Left ventricle myocardium inferior (tissue), 1 donor: ENCODE measurements at places on chromosomes 1 and 21.

DNA sequence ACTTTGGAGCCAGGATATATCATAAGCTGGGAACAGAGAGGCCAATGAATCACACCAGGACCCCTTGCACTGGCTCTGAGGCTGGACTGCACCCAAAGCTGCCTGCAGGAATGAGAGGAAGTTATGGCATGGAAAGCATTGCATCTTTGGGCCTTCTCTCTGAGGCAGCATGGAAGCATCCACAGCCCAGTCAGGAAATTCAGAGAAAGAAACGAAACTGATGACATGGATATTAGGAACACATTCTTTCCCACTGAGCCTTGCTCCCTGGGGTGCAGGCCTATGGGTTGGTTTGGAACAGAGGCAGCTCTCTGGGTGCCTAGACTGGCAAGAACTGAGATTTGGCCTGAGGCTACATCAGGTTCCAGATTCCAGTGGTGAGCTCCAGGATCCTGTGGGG is 98.6 kb downstream of the NGF start:
- DNase-seq, result no peak

- no peak for DNase-seq
These were observed 341.3 kb downstream of the USP25 start for GRCh38 chr21:16071092-16071491.

DNA sequence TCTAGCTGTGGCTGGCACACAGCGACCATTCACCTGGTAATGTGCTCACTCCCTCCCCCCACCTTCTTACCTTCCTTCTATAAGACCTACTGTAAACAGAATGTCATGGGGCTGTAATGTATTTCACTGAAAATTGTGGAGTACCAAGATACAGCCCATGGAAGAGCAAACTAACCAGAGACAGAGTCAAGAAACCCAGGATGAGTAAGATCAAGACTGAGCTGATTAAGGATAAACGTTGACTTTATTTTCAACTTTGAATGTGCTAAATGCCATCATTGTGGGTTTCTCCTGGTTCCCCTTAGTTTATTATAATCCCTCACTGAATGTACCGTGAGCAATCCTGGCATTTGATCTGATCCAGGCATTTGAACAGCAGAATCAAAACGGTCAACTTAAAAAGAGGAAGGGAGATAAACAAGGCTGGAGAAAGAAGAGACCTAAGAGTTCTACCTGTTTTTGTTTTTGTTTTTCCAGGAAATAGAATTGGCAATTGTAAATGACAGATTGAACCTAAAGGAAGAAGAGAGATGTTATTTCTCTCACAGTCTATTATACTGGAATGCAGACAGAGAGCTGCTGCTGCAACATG is 16.1 kb upstream of the ATP1B1 start:
- no peak for DNase-seq

DNA sequence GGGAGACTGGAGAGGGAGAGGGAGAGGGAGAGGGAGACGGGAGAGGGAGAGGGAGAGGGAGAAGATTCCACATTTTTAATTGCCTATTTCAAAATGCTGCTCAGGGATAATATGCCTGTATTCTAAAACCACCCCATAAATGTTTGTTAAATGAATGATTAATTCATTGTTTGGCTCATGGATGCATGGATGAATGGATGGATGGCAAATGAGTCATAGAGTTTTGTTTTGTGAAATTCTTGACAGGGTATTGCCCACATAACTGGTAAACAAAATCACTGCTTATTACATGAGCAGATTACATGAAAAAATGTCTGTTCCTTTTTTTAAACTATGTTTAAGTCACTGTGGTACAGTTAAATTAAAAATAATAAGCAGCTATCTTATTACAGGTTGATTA is 220.4 kb downstream of the ZP4 start:
- no peak for DNase-seq

- DNase-seq, result no peak
These were observed 1447.8 kb upstream of the PRMT6 start for GRCh38 chr1:105608713-105609112.

GRCh38 chr1:91153341-91153740 is 131.5 kb upstream of the ZNF644 start:
- DNase-seq, result no peak

GRCh38 chr1:64483731-64484414 is 13.9 kb downstream of the CACHD1 start:
- no peak for DNase-seq

- no peak for DNase-seq
These were observed 288.0 kb upstream of the PRMT6 start for GRCh38 chr1:106768501-106768900.

DNA sequence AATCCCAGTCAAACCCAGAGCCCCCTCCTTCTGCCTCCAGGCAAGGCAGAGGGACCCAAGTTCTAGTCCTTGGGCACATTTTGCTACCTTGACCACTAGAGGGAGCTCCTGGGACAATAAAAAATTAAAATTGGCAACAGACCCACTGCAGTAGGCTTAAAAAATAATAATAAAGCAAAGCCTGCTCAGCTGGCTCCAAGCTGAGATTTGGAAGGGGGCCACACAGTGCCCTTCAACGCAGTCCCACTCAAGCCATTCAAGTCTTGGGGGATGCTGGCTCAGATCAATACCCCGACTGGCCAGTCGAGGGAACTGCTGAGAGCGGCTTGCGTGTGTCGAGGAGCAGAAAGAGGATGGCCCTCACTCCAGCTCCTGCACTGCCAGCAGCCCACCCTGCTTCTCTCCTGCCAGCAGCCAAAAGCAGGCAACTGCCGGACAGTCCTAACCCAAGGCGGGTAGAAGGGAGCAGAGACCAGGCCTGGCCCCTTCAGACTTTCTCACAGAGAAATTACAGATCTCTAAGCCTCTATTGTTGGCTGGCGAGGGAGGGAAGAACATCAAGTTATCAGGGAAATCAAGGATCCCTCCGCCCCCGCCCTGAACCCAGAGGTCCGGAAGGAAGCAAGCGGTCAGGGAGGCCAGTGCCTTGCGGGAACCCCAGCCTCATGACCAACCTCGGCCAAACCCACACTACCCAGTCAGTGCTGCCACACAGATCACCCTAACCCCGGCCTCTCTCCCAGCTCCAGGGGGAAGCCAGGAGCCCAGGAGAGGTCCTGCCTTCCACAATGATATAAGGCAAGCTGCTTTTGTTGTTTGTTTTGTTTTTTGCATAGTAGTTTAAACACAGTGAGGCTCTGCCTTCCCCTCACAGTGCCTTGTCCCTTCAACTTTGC is 4.9 kb upstream of the ALDH4A1 start:
- DNase-seq, result peak; percentile 53

DNA sequence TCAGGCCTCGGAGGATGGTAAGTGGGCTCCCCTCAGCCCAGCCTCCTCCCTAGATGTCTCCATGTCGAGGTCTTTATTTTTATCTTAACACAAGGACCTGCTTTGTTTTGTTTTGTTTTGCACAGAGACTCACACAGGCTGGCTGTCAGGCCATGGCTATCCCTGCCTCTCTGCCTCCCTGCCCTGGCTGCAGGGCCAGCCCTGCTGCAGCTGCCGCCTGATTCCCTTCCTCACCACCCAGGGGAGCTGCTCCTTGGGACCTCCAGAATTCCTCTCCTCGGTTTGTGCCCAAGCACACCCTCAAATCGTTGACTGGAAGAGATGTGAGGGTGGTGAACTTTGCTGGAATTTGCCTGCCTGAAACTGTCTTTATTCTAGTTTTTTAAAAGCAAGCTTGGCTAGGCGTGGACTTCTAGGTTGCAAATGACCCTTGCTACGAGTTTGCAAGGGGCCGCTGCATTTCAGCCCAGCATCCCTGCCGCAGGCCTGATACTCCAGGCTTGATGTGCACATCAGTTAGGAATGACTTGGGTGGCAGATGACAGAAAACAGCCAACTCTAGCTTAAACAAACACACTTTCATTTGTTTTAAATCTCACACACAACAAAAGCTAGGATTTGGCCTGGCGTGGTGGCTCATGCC is 37.1 kb downstream of the WNT9A start:
- DNase-seq, result no peak

DNA sequence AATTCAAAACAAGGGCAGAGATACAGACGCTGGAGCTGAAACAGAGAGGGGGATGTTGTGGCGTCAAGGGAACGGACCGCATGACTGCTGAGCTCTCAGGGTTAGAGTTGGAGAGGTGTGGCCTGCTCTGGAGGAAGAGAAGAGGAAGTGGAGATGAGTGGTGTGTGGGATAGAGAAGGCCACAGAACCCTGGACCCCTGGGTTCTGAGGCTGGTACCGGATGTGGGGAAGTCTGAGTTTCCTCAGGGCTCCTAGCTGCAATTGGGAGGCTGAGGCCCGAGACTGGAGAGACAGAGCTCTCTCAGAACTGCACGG is 1.8 kb downstream of the BCAN start:
- no peak for DNase-seq

DNA sequence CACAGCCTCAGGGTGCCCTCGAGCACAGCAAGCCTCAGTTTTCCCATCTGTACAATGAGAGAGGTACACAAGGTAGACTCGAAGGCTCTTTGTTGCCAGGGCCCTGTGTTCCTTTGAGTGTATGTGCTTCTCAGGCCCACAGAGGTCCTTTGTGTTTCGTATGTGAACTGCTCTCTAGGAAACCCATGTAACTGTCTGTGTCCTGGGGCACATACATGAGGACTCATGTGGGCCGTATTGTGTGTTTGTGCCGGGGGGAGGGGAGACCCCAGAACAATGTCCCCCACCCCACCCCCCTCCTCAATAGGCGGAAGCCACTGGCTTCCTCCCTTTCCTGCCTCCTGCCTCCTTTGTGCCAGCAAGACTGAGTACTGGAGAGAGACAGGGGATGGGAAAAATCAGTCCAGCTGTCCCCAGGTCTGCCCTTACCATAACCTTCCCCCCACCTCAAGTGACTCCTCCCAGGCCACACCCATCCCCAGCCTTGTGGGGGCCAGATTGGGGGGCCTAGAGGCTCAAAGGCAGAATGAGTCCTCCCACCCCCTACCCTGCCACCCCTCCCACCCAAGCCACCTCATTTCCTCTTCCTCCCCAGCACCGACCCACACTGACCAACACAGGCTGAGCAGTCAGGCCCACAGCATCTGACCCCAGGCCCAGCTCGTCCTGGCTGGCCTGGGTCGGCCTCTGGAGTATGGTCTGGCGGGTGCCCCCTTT is at the start of gene TIE1:
Gene TIE1, plus strand, starts transcription at position 605 of the 717 bp plus-strand sequence. Its CDS starts 90 bp downstream, at position 695.
- peak; percentile 40 for DNase-seq

GRCh38 chr1:1432951-1433803 is 2.3 kb upstream of the VWA1 start:
- DNase-seq, result peak; percentile 74

GRCh38 chr1:32066489-32066873 is 6.3 kb upstream of the TMEM39B start:
- peak; percentile 22 for DNase-seq

GRCh38 chr1:147600119-147601111 is 59.1 kb downstream of the BCL9 start:
- no peak for DNase-seq

DNA sequence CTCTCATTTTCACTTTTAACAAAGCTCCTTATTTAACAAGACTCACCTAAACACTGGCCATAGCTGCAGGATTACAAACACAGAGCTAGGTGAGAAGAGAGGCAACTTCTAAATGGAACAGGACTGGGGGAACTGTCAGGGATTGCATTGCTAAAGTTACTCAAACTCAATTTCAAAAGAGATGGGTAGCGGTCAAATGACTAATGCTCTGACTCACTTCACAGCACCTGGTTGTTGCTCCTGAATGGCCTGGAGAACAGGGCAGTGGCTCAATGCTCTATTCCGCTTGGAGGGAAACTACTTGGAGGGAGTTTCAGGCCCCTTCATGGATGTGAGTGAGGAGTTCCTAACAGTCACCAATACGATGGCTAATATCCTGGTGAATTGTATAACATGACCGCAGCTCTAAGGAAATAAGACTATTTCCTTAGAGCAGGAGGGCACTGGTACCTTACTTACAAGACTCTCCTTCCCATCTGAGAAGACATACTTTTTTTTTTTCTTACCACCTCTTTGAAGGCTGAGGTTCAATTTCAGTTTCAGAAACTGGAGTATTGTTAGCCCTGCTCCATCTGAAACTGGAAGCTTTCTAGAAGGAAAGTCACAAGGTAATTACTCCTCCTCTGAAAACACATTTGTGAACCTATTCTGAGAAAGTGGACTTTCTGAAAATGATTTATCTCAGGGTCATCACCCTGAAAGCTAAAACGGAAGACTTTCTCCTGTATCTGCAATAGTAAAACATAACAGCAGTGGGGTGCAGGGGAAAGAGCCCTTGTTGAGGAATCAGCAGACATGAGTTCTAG is 9.5 kb downstream of the DPT start:
- DNase-seq, result no peak

DNA sequence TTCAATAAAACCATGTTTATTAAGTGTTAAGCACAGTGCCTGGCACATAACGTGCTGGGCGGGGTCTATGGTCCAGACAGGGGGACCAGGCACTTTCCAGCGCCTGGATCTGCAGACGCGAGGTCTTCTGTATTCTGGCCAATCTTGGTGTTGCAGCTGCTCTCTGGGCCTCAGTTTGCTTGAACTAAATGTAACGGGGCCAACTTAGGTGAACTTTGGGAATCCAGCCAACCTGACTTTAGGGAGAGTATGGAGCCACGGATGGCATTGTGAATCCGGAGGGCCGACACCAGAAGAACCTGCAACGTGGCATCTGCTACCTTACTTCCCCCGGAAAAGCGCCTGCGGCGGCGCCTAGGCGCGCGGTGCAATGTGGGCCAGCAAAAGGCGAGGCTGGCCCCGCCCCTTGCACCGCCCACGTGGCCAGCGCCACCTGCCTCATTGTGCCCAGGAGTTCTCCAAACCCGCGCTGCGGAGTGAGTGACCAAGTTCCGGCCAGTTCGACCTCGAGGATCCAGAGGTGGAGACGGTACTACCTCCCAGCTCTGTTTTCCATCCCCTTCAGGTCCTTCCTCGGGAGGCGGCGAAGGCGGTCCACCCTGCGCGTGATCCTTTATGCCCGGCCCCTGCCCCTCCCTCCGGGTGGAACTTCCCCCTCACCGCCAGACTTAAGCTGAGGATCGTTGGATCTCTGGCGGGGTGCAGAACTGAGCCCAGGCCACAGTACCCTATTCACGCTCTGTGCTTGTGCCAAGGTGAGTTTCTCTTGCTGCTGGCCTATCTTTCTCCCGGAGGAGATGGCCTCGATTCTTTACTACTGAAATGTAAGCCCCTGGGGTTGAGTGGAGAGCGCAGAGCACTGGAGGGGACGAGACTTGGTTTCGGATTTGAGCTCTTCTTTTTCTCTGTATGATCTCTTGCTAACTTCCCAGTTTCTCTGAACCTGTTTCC is at the start of gene AKR1A1:
Gene AKR1A1, plus strand, starts transcription at position 426 of the 951 bp plus-strand sequence. CDS start 10,969 bp downstream, outside the sequence.
- peak; percentile 89 for DNase-seq

- DNase-seq, result no peak
These were observed 56.0 kb upstream of the SRSF10 start for GRCh38 chr1:24036088-24036487.
